CD8-positive, alpha-beta memory T cell (primary cell): ENCODE measurements at places on chromosomes 6 and 20.

GRCh38 chr20:62178316-62179161, 4.3 kb upstream of the MTG2 start:
- DNase-seq = no peak

DNA sequence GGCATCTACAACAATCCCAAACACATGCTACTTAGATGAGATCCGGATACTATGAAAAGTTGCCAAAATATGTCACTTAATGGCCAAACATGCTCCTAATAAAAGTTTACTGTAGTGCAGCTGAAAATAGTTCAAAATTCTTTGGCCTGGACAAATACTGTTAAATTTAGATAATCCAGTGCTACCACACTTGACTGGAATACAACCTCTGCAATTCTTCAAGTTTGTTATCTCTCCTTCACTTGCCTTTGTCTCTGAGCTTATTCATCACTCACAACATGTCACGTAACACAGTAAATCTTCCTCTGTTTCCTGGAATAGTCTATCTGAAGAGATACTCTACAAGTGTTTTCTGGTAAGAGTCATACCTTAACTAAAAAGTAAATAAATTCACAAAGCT, 10.5 kb upstream of the PLN start:
- no peak for DNase-seq

DNA sequence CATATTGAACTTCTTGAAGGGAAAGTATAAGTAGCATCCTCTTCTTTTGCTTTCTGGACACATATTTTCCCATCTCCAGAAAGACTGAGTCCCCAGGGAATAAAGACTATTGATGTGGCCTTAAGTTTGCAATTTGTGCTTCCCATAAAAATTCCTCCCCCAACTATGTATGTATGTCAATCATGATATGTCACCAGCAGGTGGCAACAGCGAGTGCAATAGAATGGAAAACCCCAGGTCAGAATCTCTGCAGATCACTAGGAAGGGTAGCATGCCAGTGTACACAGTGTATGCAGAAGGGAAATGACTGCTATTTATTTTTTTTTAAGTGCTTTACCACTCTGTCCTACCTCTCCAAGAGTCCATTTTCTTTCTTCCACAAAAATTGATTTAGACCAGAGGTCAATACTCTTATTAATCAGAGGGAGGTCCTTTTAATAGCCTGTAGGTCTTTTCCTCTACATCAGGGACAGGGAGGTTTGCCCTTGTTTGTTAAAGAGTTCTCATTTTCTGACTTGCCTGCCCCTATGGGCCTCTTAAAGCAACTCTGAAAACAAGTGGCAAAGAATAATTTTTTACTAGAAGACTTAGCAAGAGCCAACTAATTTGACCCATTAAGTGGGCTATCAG, 61.4 kb downstream of the BMP2 start:
- no peak for DNase-seq

DNA sequence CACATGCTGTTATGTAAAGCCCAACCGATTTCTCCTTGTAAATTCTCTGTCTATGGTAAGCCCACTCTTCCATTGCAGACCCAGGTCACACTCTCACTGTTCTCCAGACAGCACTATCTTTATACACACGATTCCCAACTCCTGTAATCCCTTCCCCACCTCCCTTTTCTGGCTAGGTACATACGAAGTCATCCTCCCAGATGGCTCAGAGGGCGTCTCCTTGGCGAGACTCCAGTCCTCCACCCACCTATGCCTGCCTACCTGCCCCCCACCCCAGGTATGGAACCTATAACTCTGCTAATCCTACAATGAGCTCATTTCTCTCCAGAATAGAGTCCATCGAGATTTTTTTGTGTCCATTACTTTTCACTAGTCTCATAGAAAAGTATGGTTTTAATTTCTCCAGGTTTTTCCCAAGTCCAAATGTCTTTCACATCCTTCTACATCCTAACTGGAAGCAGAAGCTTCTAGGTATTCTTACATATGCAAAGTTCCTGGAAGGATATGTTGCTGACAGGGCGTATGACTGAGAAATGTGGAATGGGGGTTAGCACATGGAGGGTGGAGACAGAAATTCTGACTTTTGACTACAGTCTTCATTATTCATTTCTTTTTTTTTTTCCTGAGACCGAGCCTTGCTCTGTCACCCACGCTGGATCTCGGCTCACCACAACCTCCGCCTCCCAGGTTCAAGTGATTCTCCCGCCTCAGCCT, 22.8 kb downstream of the SCML4 start:
- DNase-seq = no peak

DNA sequence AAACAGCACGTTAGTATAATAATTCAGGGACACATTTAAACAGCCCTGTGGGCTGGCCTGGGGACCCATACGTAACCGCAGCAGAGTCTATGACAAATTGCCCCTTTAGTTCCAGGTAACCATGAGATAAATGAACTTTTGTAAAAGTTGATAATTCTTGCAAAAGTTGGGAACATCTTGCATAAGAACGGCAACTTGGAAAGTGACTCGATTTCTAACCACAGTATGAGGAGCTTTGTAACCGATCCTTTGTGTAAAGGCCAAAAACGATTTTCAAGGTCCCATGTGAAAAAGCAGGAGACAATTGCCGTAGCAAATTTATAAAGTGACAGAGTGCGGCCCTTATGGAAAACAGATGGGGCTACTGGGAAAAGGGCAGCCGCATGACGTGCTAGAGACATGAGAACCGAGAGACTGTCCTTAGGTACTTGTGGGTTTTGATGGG, 81.6 kb downstream of the PSMG4 start:
- no peak for DNase-seq

- DNase-seq = no peak
Measured at GRCh38 chr6:69936674-69937363, 70.5 kb downstream of the COL19A1 start.

- DNase-seq = no peak
Measured at GRCh38 chr20:63362436-63363009, 1.4 kb upstream of the CHRNA4 start.

GRCh38 chr6:160477901-160478300, 129.7 kb downstream of the SLC22A3 start:
- no peak for DNase-seq

DNA sequence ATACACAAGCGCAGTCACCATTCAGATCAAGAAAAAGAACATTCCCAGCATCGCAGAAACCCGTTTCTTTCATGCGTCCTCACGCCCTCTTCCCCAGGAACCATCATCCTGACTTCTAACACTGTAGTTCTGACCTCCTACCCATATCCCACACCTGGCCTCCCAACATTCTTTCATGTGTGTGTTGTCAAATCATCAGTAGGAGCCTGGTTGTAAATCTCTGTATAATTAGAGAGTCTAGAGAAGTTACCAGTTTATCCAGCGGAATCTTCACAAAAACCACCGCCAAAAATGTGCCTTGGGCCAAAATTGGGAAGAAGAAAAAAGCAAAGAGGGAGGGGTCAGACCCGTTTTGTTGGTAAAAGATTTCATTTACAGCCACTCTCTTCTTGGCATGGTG, 91.6 kb downstream of the RTN4IP1 start:
- no peak for DNase-seq
